ENCODE measurements at places on chromosomes 2 and 18. TPM values are rescaled to one million over a fixed set of nuclear protein-coding genes. Genes with fewer than 3 reads are reported as not detected.

C2orf80 gene
- 38.3 TPM for total RNA-seq

WNT6 gene
- not detected for total RNA-seq

GRCh38 chr2:238777369-238778067 is 70.4 kb upstream of the TWIST2 start:
- DNase-seq, result no peak

TUBB8B gene
- total RNA-seq, result not detected

GRCh38 chr2:164882276-164882675 is 40.7 kb upstream of the COBLL1 start:
- DNase-seq, result no peak

GRCh38 chr18:22637787-22638186 is 220.1 kb upstream of the CTAGE1 start:
- DNase-seq, result no peak

TYMS gene
- total RNA-seq, result 3.7 TPM

GRCh38 chr2:23425338-23425871 is 40.4 kb downstream of the KLHL29 start:
- DNase-seq, result no peak

CNGA3 gene
- total RNA-seq, result 1.2 TPM

KCNG2 gene
- under 0.01 TPM for total RNA-seq

UGT1A4 gene
- not detected for total RNA-seq

DNA sequence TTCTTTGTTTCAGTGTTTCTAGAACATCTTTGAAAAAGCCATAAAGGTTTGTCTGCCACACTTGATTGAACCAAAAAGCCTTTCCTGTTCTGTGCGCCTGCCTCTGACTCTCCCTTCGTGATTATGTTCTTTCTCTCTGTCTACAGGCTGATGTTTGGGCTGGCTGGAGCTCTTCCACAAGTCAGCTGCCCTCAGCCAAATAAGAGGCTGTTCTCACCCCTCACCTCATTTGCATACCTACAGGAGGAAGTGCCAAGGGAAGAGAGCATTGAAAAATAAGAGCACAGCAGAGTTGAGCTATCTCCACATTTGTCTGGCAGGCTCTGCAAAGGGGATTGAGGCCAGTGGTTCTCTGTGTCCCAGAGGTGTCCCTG is 15.8 kb downstream of the INPP5D start:
- no peak for DNase-seq

MYOM1 gene
- total RNA-seq, result 0.82 TPM

ZSCAN30 gene
- 15.5 TPM for total RNA-seq

SP5 gene
- total RNA-seq, result 0.82 TPM

DNA sequence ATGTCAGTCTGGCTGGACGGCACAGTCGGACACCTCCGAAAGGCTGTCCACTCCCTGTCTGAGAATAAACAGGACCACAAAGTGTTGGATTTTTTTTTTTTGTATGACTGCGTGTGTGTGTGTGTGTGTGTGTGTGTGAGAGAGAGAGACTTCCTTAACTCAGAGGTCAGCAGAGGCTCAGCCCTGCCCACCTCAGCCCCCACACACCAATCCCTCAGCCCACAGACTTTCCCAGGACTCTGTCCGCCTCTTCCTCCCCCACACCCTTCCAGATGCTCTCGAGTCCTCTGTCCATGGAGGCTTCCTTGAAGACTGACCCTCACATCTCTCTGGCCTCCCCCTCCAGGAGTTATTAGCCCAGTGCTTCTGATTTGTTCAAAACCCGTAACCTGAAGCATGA is 147.3 kb downstream of the BCL11A start:
- no peak for DNase-seq

RTKN gene
- total RNA-seq, result 2.9 TPM

- DNase-seq, result no peak
Measured at GRCh38 chr2:203237346-203238238, 1.2 kb upstream of the CYP20A1 start.

- no peak for DNase-seq
Measured at GRCh38 chr2:136107051-136108033, 10.6 kb downstream of the CXCR4 start.

HAUS1 gene
- 39.1 TPM for total RNA-seq

GRCh38 chr18:23951206-23951605 is 63.3 kb upstream of the TTC39C start:
- no peak for DNase-seq

LIPT1 gene
- total RNA-seq, result 9.8 TPM

TNFRSF11A gene
- total RNA-seq, result 0.82 TPM

ZBTB7C gene
- 1.6 TPM for total RNA-seq

ZNF804A gene
- total RNA-seq, result 13.9 TPM

DNA sequence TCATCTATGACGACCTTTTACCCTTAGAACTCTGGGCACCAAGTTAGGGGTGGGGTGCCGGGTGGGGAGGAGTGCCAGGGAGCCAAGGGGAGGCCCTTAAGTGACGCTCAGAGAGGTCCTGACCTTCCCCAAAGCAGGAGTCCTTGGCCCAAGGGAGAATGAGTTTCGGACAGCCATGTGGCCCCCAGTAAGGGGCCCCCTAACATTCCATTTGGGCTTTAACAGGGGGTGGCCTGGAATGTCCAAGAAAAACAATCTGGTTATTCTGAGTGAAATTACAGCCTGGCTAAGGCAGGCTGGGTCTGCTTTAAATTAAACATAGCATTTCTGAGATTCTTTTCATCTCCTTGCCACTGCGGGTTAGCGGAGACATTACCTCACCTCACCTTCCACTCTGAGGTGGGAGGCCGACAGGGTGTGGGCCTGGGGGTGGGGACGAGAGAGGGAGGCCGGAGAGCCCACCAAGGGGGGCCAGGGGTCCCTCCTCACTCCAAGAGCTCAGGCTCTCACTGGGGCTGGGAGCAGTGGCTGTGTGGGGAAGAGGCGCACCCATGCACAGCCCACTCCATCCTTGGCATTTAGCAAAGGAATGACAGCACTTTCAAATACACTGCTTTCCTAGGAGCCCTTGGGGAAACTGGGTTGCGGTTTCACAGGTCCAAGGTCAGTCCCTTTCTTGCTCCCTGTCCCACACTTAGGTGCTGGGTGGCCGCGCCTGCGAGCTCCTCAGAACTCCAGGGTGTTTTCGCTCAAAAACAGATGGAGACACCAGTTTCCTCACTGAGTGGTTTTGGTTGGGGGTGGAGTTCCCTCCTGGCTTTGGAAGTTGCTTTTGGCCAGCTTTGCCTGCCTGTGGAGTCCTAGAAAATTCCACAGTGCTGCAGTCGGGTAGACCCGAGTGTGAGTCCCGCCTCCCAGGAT is 107.4 kb downstream of the POLR1A start:
- no peak for DNase-seq

GRCh38 chr2:198591586-198591985 is 787.2 kb downstream of the PLCL1 start:
- no peak for DNase-seq

GRCh38 chr2:122249673-122250072 is 494.2 kb downstream of the TSN start:
- no peak for DNase-seq

DNA sequence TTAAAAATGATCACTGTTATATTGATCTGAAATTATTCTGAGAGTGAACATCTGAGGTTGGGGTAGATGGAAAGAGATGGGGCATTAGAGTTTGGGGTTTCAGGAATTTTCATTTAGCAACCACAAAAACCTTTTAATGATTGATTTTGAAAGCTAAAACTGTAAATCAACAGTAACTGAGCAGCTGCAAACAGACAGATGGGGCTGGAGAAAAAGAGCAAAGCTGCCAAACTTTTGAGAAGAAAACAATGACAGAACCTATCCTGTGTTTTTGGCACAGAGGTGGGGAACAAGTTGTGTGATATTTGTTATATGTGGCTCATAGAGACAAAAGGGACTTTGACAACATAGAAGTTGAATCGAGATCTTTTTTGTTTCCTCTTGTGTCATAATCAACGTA is 415.8 kb upstream of the DSEL start:
- DNase-seq, result no peak

DNA sequence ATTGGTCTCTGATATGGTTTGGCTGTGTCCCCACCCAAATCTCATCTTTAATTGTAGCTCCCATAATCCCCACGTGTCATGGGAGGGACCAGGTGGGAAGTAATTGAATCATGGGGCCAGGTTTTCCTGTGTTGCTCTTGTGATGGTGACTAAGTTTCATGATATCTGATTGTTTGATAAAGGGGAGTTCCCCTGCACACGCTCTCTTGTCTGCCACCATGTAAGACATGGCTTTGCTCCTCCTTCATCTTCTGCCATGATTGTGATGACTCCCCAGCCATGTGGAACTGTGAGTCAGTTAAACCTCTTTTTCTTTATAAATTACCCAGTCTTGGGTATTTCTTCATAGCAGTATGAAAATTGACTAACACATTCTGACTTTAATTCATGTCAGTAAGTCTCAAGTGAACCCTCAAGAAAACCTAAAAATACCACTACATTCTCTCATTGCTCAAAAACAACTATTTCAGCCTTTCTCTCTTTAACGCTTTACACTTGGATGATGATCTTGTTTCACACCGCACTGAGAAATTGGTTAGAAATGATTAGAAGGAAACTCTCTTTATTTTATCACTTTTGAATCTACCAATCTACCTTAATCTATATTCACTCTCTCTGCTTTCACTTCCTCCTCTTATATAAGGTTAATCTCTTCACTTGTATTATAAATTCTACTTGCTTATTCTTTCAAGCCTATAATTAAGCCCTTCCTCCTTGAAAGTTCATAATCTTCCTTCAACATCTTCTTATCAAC is 110.1 kb downstream of the GALR1 start:
- DNase-seq, result no peak

NTSR2 gene
- total RNA-seq, result 0.82 TPM

DNA sequence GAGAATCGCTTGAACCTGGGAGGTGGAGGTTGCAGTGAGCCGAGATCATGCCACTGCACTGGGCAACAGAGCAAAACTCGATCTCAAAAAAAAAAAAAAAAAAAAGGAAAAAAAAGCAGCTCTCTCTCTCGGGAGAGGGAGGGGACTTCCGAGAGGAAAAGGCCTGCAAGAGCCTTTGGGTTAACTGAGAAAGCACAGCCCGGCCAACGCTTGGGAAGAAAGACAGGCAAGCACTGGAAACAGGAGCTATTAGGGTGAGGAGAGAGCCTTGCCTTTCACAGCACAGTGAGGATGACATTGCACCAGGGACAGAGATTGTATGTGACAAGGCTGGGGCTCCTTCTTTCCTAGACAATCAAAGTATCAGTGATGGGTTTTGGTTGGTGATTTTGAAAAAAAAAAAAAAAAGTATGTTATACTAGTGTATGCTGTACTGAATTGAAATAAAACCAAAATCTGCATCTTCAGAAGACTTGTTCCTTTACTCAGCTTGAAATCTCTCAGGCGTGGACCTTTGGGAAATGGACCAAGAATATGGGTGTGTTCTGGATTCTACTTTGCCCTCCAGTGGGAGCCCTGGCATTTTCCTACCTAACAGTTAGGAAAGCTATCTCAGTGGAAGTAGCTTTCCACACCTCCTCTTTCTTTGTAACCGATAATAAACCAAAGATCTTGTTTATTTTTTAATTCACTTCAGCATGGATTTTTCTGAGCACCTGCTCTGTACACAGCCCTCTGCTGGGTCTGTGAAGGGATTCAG is 16.7 kb downstream of the SRSF7 start:
- DNase-seq, result no peak
